ENCODE measurements at places on chromosomes 12 and 14.

DNA sequence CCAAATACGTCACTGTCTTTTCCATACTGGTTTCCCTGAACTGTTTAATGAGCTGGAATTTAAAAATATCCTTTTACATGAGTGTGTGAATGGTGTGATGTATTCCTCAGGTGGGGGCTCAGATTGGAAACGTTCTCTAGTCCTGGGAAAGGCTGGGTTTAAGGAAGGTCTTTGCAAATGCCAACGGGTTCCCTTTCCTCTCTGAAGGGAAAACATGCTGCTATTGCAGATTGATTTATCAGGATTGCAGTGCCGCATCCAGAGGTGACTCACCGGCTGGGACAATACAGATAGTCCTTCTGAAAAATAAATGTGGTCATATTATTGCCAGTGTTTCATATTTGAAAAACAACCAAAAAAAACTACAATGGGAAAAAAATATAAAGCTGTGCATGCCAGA is 193.1 kb upstream of the FLRT2 start:
- DNase-seq, result no peak

GRCh38 chr12:48985475-48985897 is 7.4 kb downstream of the WNT1 start:
- no peak for DNase-seq

- no peak for DNase-seq
These were observed 57.9 kb downstream of the ANO6 start for GRCh38 chr12:45273717-45274271.

- DNase-seq, result no peak
These were observed 235.6 kb downstream of the DACT1 start for GRCh38 chr14:58873228-58873953.

DNA sequence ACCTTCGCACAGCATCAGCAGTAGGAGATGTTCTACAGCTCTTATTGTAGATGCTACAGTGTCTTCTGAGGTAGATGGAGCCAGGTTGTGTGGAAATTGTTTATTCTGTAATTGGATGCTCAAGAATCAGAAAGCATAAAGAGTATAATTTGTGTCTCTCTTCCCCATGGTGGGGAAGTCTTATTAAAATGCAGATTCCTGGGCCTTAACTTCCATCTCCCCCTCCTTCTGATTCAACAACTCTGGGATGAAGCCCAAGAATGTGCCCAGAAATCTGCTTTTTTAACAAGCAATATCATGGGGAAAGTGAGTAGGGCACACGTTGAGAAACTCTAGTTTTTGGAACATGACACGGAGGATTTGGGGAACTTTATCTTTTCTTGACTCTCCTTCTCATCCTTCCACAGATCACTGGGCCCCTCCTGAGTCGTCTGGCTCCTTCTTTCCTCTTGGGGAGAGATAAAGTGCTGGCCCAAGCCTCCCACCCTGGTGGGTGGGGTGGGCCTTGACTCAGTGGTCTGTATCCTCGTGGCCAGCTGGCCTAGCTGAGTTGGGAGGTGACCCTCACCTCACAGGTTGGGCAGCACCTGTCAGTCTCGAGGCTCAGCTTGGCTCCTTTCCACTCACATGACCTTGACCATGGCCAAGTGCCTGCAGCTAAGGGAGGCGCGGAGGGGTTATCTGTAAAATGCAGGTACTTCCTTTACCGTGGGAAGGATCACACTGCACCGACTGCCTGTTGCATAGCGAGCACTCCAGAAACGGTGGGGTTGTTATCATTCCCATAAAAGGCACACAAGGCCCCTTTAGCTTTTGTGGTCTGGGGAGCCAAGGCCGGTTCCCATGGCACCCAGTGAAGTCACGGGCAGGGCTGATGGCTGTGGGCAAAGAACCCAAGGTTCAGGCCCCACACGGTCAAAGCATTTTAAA is 141.9 kb downstream of the CHST11 start:
- no peak for DNase-seq

GRCh38 chr12:63018273-63018672 is 83.3 kb upstream of the PPM1H start:
- no peak for DNase-seq

GRCh38 chr12:59036973-59037762 is 116.9 kb upstream of the LRIG3 start:
- DNase-seq, result no peak

DNA sequence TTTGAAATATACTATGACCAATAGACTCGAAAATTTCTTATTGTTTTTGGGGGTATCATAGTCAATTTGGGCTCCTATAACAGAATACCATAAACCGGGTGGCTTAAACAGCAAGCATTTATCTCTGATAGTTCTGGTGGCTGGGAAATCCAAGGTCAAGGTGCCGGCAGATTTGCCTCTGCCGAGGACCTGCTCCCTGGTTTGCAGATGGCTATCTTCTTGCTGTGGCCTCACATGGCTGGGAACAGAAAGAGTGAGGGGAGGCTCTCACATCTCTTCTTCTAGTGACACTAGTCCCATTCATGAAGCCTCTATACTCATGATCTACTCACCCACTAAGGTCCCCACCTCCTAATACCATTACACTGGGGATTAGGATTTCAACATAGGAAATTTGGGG is 70.7 kb downstream of the BORCS5 start:
- DNase-seq, result no peak

DNA sequence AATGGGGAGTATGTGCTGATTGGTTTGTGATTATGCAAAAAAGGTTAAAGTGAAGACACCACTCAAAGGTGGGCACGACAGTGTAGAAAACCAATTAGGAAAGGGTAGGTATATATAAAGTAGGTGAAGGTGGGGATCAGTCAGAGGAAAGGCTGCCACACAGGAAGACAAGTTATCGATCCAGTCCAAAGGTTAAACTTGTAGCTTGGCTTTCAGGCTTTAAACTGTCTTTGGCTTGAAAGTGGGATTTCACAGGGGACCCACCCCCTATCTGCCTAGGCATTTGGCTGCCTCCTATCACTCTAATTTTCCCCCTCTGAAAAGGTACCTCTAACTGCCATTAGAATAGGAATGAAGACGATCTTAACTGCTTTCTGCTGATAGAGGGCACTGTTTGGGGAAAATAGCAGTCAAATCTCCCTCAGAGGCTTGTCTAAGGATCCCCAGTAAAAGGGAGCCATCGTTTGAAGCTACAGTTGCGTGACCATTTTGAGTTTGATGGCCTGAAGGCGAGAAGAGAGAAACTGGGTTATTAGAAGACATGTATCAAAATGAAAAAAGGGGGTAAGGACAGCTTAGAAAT is 250.2 kb downstream of the GPHN start:
- DNase-seq, result no peak

DNA sequence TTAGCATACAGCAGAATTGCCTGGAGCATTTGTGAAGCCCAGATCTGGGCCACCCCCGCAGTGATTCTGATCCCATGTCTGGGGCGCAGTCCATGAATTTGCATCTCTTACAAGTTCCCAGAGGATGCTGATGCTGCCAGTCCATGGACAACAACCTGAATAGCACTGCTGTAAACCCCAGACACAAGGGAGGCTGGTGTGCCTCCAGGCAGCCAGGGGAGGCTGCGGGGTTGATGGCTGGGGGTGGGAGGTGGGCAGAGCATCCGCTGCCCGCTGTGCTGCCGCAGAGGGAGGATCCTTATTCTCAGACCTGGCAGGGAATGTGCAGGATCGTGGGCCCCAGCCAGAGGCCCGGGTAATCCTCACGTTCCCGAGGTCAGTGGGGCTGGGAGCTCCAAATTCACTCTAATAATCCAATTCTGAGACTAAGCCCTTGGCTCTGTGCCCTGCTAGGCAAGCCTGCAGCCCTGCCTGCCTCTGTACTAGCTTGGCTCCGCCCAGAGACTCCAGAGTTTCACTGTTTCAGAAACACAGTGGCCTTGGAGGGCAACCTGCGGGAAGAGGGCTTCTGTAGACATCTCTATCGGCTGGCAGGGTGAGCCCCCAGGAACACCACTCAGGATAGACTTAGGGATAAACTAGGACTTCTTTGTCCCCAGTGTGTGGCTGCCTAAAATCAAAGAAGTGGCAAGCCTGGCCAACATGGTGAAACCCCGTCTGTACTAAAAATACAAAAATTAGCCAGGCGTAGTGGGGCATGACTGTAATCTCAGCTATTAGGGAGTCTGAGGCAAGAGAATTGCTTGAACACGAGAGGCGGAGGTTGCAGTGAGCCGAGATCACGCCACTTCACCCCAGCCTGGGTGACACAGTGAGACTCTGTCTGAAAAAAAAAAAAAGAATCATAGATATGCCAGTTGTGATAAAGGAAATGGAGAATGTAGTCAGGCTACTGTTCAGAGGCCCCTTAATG is 17.8 kb upstream of the MLEC start:
- no peak for DNase-seq

- peak; percentile 88 for DNase-seq
These were observed 10.1 kb upstream of the RTRAF start for GRCh38 chr14:51979088-51979709.

- DNase-seq, result no peak
These were observed 374.7 kb downstream of the KCNH5 start for GRCh38 chr14:62670526-62670925.

DNA sequence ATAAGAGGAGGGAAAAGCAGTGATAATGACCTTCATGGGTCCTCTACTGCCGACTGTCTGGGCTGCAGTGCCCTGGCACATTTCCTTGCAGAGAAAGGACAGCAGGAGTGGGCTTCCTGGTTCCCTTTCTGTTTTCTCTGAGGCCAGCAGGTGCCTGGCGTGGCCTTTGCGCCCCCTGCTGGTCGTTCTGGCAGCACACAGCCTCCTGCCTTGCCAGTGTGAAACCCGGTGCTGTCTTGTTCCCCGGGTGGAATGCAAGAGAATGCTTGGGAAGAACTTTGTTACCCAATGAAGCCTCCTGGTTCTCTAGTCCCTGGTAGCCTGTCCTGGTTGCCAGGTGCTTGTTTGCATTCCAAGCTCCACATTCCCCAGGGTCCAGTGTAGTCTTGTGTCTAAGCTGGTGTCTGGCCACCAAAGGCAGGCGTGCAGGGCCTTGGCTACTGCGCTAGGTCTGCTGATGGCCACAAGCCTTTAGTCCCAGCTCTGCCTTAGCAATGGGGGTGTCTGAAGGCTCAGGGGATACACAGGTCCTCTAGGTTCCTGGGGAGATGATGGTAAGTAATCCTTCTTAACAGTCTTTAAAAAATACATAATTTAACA is 1392.4 kb upstream of the TMEM132C start:
- DNase-seq, result peak; percentile 75

- no peak for DNase-seq
These were observed 113.9 kb upstream of the FGD4 start for GRCh38 chr12:32285489-32285888.

DNA sequence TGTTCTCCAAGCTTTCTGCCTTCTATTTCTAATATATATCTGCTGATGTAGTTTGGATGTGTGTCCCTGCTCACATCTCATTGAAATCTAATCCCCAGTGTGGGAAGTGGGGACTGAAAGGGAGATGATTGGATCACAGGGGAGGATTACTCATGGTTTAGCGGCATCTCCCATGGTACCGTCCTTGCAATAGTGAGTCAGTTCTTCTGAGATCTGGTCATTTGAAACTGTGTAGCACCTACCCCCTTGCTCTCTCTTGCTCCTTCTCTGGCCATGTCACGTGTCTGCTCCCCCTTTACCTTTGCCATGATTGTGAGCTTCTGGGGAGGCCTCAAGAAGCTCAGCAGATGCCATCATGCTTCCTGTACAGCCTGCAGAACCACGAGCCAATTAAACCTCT is 26.2 kb upstream of the ALX1 start:
- DNase-seq, result no peak

DNA sequence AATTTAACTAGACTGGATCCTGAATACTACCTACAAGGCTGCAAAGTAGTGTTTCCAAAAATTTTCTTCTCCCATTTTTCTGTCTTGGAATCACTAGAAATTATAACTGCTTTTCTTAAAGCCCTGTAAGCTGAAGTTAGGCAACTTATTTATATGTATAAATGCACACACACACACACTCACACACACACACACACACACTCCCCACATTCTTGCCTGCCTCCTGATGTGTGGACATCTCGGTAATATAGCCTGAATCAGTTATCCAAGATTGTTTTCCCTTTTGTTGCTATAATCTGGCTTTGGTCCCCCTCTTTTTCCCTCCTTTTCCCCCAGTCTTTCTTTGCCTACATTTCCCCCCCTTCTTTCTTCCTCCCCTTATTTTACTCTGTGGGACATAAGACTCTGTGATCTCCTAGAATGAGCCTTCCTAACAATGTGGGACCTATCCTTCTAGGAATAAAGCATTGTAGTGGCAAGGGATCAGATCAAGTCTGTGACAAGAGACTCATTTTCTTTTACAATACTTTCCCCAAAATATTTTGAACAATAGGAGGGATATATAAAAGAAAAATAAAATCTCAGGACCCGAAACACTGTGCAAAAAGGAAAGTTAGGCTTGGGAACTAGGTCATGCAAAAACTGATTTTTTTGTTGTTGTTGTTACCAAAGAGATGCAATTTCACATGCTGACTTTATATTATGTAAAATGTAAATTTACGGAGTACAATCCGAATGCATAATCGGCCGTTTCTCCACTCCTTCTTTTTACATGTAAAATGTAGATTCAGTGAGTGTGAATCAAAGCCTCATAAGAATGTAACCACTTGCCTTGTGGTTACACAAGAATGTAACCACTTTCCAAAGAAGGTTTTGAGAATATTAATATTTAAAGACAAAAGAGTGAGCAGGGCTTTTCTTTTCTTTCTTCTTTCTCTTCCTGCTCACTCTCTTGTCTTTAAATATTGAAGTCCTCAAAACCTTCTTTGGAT is 26.3 kb upstream of the CD69 start:
- DNase-seq, result no peak

DNA sequence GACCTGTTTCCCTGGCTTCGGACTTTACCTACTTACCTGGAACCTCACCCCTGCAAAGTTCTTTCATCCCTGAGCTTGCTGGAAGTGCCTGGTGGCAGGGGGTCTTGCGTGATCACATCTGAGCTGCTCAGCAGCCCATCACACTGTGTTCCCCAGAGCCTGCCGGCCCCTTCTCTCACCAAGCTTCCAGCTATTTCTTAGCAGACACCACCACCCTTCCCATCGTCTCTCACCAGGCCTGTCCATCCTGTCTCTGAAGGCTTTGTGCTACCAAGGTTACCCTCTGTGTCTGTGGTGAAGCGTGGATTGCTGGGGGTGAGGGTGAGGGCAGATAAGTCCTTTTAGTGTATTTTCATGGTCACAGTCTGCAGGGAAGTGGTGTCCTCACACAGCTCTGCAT is 78.8 kb upstream of the NRXN3 start:
- DNase-seq, result no peak

- DNase-seq, result no peak
These were observed 548.6 kb upstream of the TBX3 start for GRCh38 chr12:115232455-115233156.

GRCh38 chr14:92693998-92694795 is 54.2 kb downstream of the LGMN start:
- peak; percentile 39 for DNase-seq

DNA sequence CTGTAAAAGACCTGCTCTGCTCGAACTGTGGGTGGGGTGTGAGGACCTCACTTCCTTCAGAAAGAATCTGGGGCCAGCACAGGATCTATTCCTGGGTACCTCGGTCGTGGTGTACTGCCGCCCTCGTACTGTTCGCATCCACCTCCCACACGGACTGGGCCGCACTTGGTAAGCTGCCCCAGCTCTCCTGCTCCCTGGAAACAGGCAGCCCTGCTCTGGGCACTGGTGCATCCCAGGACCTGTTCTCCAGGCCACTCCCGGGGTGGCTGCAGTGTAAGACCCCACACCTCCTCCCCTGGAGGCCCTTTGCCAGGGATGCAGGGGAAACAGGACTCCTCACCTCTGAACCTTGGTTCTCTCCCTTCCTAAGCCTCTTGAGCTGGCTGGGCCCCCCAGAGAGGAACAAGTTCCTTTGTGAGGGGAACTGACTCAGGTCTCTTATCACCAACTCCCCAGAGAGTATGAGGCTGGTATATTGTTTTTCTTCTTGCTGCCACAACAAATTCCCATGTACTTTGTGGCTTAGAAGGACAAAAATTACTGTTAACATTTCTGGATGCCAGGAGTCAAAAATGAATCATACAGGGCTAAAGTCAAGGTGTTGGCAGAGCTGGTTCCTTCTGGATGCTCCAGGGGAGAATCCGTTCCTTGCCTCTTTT is 276.5 kb downstream of the NUAK1 start:
- DNase-seq, result no peak

Measured in activated T-cell treated with anti-CD3 and anti-CD28 coated beads, Interleukin-2, amount 50 U/mL, for 24 hours (primary cell).